ENCODE measurements at places on chromosomes 2 and 18. TPM values are rescaled to one million over a fixed set of nuclear protein-coding genes. Genes with fewer than 3 reads are reported as not detected.

UGT1A10 gene
- not detected for total RNA-seq

TNFAIP6 gene
- total RNA-seq = 5.2 TPM

SF3B6 gene
- total RNA-seq = 71.2 TPM

DNA sequence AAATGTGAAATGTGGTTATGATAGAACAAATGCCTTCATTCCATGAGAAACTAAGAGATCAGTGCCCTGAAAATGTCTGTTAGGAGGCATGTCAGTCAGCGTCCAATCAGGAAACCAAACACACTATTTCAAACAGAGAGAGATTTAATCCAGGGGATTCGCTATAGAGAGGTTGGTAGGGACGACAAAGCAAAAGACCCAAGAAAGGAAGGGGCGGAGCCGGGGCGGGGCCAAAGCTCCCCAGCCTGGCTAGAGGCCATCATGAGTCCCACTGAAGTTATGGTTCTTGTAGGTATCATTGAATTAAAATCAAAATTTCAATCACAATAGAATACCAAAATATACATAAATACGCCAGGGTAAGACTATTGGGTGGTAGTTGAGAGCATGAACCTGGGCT, 32.9 kb upstream of the RNF149 start:
- H3K36me3 ChIP-seq = no peaks in the 10 kb centered on the region
- H3K4me3 ChIP-seq = no peak overlapping the region
- DNase-seq = no peak
- no peaks in the 10 kb centered on the region for H3K27me3 ChIP-seq
- no peak overlapping the region for H3K27ac ChIP-seq
- H3K4me1 ChIP-seq = no peaks in the 10 kb centered on the region

DNA sequence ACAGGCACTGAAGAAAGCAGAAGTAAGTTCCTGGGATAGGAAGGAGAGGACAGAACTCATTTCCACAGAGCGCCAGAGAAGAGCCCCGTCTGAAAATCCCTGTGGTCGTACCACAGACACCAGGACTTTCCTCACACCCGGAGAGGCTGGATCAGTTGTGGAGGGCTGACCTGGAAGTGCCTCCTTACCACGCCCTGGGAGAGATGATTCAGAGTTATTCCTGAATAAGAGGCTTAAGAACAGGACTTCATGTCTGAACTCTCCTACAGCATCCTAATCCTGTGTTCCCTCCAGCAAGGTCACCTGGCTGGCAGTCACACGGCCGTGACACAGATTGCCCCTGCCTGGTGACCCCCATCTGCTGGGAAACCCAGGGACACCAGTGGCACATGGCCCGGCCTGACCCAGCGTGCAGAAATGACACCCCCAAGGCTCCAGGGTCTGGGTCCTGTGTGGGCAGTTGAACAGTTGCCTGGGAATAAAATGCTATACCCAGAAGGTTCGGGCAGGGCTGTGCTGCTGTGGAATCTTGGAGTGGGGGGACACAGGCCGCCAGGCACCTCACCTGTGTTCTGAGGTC, 105.9 kb downstream of the PXDN start:
- H3K4me1 ChIP-seq = no peaks in the 10 kb centered on the region
- H3K27me3 ChIP-seq = no peaks in the 10 kb centered on the region
- H3K4me3 ChIP-seq = no peak overlapping the region
- H3K27ac ChIP-seq = no peak overlapping the region
- peaks cover 27% of the 10 kb centered on the region for H3K36me3 ChIP-seq

GRCh38 chr2:75562513-75562864, 1.8 kb upstream of the EVA1A start:
- H3K27ac ChIP-seq = no peak overlapping the region
- no peak for DNase-seq
- H3K4me3 ChIP-seq = no peak overlapping the region
- H3K36me3 ChIP-seq = no peaks in the 10 kb centered on the region

DNA sequence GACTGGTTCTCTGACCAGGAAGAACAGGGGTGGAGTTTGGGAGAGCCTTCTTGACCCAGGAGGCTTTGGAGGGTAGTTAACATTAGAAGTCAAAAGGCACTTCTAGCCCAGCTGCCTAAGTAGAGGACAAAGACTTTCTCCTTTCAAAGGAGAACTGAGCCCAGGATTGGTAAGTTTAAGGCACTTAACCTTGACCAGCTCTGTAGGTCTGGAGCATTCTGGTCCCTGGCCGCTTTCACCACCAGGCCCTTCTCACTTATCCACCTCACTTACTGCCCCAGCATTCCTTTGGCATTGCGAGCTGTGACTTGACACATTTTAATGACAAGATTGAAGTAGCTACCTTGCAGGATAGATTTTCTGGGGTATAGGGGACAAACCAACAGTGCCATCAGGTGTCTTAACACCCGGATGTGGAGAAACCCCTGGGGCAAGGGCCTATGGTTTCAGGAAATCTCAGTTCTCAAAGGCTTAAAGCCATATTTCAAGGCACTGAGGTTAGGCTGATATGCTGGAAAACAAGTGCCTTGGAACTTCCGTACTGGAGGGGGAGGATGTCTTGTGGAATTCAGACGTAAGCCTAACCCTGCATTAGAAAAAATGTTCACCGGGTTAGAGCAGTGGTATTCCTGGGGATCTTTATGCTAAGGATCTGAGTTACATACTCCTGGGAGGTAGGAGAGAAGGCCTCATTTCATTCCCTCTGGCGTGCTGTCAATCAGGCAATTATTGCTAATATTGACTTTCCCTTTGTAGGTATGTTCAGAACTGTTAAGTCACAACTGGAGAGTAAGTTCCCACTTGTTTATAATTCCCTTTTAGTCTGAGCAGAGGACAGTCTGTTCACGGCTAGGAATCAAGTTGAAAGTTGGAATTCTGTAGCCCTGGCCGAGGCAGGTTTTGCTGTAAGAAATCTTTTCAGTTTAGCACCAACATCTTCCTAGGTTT, 4.3 kb downstream of the C2orf68 start:
- H3K27ac ChIP-seq = peak overlapping the region; percentile 90
- no peaks in the 10 kb centered on the region for H3K27me3 ChIP-seq
- peaks cover 12% of the 10 kb centered on the region for H3K36me3 ChIP-seq
- DNase-seq = no peak

GRCh38 chr18:13354402-13354801, 135.8 kb downstream of the LDLRAD4 start:
- H3K27me3 ChIP-seq = no peaks in the 10 kb centered on the region
- peaks cover 11% of the 10 kb centered on the region for H3K4me1 ChIP-seq
- no peak overlapping the region for H3K4me3 ChIP-seq
- no peak overlapping the region for H3K27ac ChIP-seq
- no peaks in the 10 kb centered on the region for H3K36me3 ChIP-seq
- DNase-seq = no peak

- peaks cover 7% of the 10 kb centered on the region for H3K4me1 ChIP-seq
- peaks cover 13% of the 10 kb centered on the region for H3K36me3 ChIP-seq
- H3K27me3 ChIP-seq = no peaks in the 10 kb centered on the region
- H3K27ac ChIP-seq = no peak overlapping the region
Measured at GRCh38 chr18:62981566-62981965, 266.2 kb downstream of the PHLPP1 start.

DNA sequence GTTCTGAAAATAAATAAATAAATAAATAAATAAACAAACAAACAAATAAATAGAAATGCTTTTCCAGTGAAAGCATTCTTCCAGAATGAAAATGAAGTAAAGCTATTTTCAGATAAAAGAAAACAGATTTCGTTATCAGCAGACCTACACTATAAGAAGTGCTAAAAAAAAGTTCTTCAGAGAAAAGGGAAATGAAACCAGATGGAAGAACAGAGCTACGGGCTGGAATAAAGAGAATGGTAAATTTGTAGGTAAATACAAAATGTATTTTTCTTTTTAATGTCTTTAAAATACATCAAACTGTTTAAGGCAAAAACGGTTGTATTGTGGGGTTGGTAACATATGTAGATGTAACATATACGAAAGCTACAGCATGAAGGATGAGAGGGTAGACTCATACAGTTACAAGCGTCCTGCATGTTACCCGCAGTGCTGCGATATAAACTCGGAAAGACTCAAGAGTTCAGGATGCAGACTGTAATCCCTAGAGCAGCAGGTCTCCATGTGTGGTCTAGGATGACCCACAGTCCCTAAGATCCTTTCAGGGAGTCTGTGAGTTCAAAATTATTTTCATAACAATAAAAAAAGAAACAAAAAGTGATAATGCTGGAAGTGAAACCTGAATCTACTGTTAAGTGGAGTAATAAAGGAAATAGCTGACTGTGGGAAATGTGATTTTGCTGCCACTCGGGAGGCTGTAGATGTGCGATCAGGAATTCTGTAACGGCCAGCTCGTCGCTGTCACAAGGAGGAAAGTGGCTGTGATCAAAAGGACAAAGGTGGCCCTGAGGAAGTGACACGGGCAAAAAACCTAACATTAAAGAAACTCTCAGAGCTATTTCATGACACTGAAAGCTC, 5.3 kb upstream of the RAB12 start:
- H3K36me3 ChIP-seq = no peaks in the 10 kb centered on the region
- no peak for DNase-seq
- no peak overlapping the region for H3K4me3 ChIP-seq
- peaks cover 6% of the 10 kb centered on the region for H3K4me1 ChIP-seq
- H3K27me3 ChIP-seq = no peaks in the 10 kb centered on the region

GRCh38 chr2:54578648-54579045, 122.5 kb downstream of the SPTBN1 start:
- no peaks in the 10 kb centered on the region for H3K27me3 ChIP-seq
- no peaks in the 10 kb centered on the region for H3K4me1 ChIP-seq
- no peak overlapping the region for H3K4me3 ChIP-seq
- H3K36me3 ChIP-seq = no peaks in the 10 kb centered on the region
- DNase-seq = no peak

DNA sequence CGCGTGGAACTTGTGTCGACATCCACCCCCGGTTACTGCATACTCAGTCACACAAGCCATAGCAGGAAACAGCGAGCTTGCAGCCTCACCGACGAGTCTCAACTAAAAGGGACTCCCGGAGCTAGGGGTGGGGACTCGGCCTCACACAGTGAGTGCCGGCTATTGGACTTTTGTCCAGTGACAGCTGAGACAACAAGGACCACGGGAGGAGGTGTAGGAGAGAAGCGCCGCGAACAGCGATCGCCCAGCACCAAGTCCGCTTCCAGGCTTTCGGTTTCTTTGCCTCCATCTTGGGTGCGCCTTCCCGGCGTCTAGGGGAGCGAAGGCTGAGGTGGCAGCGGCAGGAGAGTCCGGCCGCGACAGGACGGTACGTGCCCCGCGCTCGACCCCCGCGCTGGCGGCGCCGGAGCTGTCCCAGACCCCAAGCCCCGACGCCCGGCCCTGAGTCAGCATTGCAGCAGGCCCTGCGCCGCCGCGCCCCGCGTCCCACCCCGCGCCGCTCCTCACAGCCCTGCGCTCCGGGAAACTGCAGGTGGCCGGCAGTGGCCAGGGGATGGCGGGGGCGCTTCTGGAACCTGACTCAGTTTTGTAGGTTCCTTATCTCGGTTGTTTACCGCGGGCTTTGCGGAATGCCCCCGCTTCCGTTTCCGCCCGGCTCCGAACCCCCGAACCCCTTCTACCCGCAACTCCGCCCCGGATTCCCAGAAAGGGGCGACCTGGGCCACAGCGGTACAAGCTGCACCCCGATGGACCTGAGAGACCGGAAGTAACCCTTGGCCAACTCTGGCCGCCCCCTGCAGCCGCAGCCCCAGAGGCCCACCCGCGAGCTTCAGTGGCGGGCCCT, at the start of gene CFLAR:
Gene CFLAR, plus strand, starts transcription at position 50 of the 844 bp plus-strand sequence. CDS start 13,702 bp downstream, outside the sequence.
- peaks cover 6% of the 10 kb centered on the region for H3K36me3 ChIP-seq
- H3K27me3 ChIP-seq = no peaks in the 10 kb centered on the region
- peak within 1 kb of the TSS; percentile 79 for H3K4me3 ChIP-seq
- DNase-seq = peak; percentile 83

- DNase-seq = no peak
- H3K27me3 ChIP-seq = no peaks in the 10 kb centered on the region
- H3K27ac ChIP-seq = no peak overlapping the region
- no peaks in the 10 kb centered on the region for H3K36me3 ChIP-seq
Measured at GRCh38 chr18:65587491-65587890, 163.3 kb upstream of the CDH7 start.

GRCh38 chr2:27016801-27017325, 15.9 kb upstream of the TMEM214 start:
- no peaks in the 10 kb centered on the region for H3K4me1 ChIP-seq
- no peaks in the 10 kb centered on the region for H3K27me3 ChIP-seq
- peak; percentile 66 for DNase-seq
- H3K36me3 ChIP-seq = no peaks in the 10 kb centered on the region
- H3K4me3 ChIP-seq = no peak overlapping the region

All from right atrium auricular region (tissue), 2 donors.